ENCODE measurements at places on chromosomes 12 and 14.

- DNase-seq, result no peak
Measured at GRCh38 chr14:25101276-25101675, 51.3 kb upstream of the STXBP6 start.

DNA sequence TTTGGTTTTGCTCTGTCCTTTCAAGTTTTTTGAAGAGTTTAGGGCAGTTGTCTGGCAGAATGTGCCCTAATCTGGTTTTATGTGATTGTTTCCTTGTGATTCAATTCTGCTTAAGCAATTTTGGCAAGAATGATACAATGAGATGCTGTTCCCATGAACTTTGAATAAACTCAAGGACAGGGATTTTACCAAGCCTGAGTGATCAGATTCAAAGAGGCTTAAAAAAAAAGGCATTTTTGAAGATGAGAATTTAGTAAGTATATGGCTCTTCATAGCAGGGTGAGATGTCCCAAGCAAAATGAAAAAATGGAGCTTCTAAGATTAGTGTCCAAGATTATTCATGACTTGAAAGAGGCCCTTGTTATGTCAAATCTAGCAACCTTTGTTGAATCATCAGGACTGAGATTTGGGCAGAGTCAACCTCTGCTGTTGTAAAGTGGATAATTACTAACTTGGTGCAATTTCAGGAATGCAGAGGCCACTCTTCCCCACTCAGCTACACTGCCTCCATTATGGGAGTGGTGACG is 180.6 kb upstream of the NUDT4 start:
- DNase-seq, result no peak

DNA sequence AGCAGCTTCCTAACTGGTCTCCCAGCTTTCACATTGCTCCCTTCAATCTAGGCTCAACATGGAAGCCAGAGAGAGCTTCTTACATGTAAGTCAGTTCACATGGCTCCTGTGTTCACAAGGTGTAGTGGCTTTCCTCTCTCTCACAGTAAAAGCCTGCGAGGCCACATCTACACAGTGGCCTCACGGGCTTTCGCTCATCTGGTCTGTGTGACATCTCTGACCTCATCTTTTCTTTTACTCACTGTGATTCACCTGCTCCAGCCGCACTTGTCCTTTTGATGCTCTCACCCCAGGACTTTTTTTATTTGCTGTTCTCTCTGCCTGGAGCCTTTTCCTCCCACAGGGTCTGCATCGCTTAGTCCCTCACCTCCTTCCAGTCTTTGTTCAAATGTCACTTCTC is 122.1 kb downstream of the SLC5A8 start:
- no peak for DNase-seq

GRCh38 chr12:54004063-54004840 is 4.3 kb downstream of the HOXC9 start:
- DNase-seq, result no peak

- DNase-seq, result no peak
Measured at GRCh38 chr12:74111688-74112360, 425.8 kb upstream of the ATXN7L3B start.

DNA sequence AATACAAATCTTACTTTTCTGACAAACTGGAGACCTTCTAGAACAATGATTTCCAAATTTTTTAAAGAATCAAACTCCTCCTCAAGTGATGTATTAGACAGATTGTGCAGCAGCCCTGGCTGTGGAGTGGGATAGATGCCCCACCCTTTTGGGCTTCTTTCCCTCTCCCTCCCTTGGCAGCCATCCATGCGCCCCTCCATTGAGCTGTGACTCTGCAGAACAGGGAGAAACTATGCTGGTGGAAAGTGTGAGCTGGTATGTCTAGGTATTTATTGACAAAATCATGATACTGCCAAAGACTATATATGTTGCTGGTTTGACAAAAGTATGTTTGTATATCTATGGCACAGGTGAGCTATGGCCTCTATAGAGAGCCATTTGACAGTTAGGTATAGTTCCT is 138.5 kb downstream of the KTN1 start:
- no peak for DNase-seq

DNA sequence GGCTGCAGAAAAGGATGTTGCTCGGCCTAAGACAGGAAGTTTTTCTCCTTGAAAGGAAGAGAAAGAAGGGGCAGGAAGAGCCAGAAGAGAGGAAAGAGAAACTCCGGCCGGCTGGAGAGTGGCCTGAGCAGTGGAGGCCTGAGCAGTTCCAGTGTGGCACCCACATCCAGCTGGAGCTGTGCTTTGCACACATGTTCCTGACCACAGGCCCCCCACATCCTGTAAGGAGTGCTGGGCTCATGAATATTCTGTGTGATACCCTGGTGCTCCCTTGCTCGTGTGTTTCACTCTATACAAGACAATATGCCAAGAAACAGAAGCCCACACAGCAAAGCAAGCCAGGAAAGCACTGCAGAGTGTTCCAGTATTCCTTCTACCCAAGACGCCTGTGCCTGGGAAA is 27.1 kb downstream of the POLE start:
- no peak for DNase-seq

DNA sequence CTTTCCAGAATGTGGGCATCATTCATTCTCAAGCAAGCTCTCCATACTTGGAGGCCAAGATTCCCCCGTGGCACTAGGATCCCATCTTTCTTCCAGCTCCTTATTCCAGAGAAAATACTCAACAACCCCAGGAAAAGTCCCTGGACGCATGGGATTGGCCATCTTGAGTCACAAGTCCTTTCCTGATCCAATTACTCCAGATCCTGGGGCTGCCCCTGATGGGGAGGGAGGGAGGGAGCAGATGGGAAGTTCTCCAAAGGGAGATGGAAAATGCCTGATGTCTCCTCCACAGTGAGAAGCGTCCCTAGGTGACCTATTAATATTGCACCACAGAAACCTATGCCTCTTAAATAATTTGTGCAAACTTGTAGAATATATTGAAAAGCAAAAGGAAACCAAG is 12.4 kb upstream of the KCNK13 start:
- DNase-seq, result no peak

DNA sequence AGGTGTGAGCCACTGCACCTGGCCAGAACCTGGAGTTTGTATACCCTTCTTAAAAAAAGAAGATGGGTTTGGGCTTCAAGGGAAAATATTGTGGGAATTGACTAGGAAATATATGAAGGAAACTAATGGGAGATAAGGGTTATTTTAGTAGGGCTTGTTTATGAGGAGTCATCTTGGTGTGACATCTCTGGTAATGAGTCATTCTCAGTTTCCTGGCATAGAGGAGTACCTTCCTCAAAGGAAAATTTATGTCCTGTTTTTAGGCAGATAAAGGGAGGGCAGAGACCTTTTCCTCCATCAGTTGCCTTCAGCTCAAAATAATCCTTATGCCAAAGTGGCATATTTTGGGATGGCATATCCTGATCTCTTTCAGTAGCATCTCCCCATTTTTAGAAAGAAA is 30.6 kb upstream of the NFKBIA start:
- no peak for DNase-seq

DNA sequence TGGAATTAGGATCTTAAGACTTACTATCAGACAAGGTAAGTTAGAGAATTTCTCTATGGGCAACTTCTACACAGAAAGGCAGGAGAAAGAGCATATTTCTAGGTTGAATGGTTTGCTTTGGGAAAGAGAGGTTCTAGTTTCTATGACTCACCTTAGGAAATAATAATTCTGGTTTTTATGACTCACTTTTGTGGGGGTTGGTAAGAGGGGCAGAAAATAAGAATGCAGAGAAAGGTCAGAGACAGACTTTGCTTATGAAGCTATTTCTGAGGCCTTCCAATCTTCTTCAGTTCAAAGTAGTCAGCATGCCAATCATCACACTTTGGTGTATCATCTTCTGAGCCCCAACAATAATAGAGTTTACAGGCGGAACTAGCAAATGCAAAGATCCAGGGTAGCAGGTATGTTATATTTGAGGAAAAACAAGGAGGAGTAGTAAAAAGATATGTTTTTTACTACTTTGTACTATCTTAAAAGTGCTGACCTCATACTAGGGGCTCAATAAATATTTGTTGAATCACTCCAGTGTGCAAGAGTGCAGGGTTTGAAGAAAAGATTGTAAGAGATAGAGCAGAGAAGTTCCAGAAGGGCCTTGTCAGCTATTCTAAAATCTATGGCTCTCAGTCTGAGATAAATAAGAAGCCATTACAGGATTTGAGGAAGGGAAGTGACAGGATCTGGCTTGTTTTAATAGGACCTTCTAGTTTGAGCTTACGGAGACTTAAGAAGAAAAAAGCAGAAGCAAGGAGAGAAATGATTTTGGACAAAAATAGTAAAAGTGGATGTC is 56.7 kb upstream of the LRFN5 start:
- no peak for DNase-seq

DNA sequence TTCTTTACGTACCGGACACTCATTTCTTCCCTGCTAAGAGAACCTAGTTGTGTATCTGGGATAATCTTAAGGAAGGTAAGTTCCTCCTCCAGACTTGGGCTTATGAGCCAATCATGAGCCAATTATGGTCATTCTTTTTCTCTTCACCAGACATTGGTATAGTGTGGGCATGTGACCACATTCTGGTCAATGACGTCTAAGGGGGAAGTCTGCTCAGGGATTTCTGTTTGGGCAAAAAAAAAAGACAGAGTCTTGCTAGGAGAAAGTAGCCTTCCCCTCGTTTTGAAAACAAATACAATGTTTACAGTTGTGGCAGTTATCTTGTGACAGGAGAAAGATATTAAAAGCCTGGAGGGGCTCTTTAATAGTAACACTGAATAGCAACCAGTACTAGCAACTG is 20.1 kb upstream of the PLXNC1 start:
- no peak for DNase-seq

DNA sequence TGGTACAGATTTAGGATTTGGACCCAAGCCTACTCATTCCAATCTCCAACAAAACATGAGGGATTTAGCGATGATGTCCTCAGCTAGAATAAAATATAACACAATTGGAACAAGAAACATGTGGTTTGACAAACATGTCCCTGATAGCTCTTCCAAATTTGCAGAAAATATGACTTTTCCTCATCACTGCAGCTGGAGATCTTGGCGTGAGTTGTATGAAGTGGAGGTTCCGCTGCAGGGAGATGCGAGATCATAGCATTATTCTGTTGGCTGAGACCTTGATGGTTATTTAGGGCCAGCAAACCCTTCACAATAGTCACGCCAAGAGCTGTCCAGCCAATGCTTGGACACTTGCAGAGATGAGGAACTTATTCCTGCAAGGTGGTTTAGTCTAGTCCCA is 413.4 kb upstream of the TBX3 start:
- DNase-seq, result no peak

- DNase-seq, result no peak
Measured at GRCh38 chr14:104993306-104993705, 7.7 kb downstream of the CLBA1 start.

GRCh38 chr12:114123108-114123507 is 157.0 kb upstream of the RBM19 start:
- DNase-seq, result no peak

- DNase-seq, result no peak
Measured at GRCh38 chr14:72731252-72732020, 162.5 kb downstream of the DPF3 start.

- no peak for DNase-seq
Measured at GRCh38 chr14:75626863-75627262, 33.8 kb downstream of the ERG28 start.

DNA sequence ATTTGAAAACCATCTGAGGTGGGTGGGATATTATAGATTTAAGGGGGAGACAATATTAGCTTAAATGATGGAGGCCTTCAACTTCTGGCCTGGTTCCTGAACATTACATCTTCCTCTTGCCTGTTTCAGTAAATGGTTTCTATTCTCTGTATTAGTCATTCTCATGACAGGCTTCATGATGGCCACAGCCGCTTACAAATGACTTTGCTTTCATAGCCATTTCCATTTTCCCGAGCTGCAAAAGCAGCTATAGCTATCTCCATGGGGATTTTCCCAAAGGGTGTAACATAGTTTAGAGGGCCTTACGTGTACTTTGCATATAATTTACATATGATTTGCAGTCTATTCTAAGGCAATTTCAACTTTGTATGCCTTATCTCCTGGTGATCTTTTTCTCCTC is 121.8 kb downstream of the NRXN3 start:
- no peak for DNase-seq

DNA sequence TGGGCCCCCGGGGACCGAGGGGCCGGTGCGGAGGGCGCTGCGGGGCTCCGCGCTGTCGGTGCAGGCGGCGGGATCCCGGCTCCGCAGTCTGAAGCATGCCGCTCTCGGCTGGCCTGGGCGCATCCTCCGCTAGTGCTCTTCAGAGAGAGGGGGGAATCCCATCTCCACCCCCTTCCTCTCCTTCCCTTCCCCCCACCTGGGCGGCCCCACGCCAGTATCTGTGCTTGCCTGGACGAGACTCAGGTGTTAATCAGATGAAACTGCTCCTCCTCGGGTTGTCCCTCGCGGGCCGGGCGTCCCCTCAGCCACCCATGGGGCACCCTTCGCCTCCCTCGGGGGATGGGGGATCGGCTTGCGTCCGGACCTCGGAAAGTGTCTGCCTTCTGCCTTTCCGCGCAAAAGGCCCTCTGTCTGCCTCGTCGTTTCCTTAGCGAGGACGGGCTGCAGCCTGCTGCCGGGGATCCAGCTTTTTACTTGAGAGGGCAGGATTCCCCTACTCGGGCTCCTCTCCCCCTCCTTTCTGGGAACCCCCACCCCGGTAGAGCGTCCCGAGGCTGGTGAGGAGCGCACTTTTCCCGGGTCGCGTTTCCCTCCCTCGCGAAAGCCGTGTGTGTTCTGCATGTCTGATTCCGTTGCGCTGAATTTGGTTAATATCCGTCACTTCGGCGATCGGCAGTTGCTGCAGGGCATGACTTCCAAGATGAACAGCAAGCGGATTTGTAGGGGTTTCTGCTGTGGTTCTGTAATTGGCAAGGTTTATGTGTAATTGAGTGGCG is 1.1 kb downstream of the GPHN start:
- no peak for DNase-seq

- no peak for DNase-seq
Measured at GRCh38 chr12:106745181-106745745, 29.2 kb upstream of the RIC8B start.

DNA sequence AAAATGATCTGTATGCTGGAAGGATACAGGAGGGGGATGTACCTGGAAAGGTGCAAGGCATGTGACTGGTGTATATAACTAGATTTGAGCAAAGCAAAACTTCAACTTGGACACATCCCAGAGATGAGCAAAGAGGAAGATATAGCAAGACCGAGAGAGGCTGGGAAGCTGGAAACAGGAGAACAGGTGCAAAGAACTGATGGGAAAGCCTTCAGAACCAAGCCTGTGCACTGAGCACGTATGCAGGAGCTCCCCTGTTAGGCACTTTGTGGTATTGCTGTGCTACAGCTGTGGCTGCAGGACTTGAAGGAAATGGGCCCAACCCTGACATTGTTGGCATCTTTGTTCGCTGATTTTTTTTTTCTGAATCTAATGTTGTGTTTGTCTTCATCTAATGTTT is 120.7 kb upstream of the PWP1 start:
- no peak for DNase-seq
